ENCODE measurements at places on chromosomes 12 and 14.
A peak's percentile ranks its signal among the peaks of the same experiment; 100 is the strongest.

DNA sequence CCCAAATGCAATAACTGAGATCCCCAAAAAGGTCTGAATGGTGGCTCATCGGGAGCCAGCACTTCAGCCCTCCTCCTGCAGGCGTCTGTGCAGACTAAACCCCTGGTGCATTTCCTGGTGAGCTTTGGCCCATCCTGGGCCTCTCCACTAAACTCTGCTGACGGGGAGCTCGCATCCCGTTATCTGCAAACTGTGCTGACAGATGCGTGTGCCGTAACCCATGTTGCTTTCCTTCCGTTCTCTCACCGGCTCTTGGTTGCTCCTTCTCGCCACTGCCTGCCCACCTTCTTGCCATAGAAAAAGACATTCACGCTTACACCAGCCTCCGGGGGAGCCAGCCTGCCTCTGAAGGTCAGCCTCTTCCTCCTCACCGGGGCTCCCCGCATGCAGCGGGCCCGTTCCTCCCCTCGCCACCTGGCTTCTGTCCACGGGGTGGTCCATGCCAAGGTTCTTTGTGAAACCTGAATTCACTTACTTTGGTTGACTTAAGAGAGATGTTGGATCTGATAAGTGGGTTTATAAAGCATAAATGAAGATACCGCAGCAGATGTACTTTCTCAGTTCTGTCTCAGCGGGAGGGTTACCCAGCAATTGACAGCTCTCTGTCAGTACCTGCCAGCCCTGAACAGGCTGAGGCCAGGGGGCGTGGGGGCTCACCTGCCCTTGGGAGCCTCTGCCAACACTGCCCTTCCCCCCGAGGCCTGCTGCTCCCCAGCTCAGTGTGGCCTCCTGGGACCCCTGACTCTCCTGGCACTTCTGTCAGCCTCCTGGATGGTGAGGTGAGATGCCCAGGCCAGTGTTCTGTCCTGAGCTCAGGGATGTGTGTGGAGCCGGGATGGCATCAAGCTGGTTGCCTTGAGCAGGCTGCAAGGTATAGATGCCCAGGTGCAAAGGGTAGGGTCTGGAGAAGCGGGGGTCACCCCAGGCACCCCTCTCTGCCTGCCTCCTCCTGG, 14.2 kb downstream of the ZFYVE21 start:
- no peak for DNase-seq

DNA sequence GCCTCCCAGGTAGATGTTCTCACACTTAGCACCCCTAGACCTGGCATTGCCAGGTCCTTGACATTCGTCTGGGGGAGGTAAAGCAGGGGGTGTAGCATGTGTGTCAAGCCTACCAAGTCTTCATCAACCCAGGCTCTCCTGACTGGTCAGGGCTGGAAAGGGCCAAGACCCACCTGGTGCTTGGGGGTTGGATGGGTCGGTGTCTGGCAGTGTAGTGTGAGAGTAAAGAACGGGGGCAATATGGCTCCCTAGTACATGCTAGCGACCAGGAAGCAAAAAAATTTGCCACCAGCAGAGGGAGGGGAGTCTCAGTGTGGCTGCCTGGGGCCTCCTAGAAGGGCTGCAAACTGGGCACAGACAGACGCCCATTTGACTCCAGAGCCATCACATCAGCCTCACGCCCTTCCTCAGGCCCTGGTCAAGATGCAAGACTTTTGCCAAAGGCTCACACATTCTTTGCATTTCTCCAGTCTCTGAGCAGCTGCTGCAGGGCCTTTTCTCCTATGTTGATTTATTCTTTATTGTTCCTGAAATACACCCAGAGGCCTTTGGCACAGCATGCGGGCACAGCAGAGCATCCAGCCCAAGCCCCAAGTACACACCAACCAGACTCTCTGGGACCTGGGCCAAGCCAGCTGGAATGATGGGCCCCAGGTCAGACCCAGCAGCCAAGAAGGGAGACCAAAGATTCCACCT, 38.3 kb upstream of the PNMA1 start:
- peak; percentile 69 for DNase-seq

DNA sequence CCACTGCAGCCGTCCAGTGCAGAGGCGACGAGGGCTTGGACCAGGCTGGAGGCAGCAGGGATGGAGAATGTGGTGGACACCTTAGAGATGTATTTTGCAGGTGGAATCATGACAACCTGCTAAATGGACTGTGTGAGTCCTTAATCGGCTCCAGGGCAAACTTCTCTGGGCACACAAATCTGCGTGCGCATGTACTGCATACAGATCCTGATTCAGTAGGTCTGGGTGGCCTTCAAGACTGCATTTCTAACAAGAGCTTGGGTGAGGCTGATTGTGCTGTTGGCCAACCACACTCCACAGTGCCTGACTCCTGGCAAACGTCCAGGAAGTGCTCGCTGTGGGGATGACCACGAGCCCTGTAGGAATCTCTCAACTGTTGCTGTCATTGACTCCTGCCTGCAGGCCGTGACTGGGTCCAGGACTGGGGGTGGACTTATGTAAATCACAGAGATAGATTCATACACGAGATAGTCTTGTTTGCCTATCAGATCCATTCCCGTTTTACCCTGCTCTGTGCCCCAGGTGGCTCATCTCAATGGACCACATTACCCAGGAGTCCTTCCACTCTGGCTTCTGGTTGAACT, 27.2 kb downstream of the JDP2 start:
- no peak for DNase-seq

- no peak for DNase-seq
Measured at GRCh38 chr12:83114966-83115365, 428.3 kb downstream of the TMTC2 start.

- DNase-seq, result no peak
Measured at GRCh38 chr12:5232826-5233500, 189.3 kb downstream of the KCNA5 start.

DNA sequence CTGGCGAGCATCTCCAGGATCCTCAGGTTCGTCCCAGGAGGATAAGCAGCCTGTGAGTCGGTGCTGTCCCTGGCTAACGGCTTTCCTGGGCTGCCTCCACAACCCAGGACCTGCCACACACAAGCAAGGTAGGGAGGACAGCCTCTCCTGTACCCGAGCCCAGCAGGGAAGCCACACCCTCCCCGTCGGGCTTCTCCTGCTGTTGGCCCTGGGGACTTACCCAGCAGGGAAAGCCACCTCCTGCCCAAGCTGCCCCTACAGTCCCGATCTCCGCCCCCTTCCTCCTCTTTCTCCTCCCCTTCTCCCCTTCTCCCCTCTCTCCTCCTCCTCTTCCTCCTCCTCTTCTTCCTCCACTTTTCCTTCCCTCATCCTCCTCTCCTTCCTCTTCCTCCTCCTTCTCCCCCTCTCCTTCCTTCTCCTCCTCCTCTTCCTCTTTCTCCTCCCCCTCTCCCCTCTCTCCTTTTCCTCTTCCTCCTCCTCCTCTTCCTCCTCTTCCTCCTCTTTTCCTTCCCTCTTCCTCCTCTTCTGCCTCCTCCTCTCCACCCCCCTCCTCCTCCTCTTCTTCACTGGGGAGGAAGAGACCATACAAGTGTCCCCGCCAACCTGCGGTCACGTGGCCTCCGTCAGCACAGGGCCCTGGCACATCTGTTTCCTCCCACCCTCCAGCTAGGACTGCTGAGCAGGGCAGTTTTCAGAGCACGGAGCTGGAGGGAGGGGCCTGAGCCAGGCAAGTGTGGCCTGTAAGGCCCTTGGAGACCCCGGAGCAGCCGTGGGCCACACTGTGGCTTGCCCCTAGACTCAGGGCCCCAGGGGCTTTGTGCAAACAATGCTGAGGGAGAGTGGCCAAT, 17.3 kb upstream of the RFLNA start:
- DNase-seq, result no peak

- no peak for DNase-seq
Measured at GRCh38 chr14:55850825-55851241, 267.4 kb upstream of the PELI2 start.

GRCh38 chr14:100078997-100079725, 13.9 kb downstream of the EVL start:
- peak; percentile 27 for DNase-seq
